ENCODE measurements at places on chromosomes 1 and 21.

DNA sequence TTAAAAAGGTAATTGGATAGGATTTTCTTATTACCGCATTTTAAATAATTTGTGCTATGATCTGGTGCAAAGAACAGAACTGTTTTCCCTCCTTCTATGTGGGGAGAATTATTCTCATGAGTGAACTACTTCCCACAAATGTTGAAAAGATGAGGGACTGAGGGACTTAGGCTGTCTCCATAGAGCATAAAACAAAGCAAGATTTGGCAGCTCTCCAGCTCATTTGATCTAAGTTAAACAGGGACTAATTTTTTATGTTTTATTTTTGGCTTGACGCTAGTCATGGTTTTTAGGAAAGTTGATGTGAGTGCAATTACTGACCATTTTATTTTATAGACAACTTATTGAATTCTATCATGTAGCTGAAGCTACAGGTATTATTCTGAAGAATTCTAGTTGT is 362.3 kb downstream of the HLX start:
- no peak for DNase-seq

DNA sequence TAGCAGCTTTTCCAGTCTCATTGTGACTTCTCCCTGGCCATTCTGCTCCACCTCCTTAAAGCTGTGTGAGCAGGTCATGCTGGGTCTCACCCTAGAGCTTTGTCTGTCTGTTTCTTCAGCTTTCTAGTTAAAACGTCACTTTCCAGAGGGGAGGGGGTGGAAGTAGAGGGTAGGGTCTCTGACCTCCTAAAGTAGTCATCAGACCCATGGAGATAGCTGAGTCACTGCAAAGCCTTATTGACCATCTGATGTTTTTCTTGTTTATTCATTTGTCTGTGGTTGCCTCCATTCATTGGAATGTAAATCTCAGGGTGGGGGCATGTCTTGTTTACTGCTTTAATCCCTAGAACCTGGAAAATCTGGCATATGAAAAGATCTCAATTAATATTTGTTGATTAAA is 52.7 kb downstream of the ELF3 start:
- DNase-seq = no peak

- DNase-seq = peak; percentile 31
These were observed 3.5 kb downstream of the GNAT2 start for GRCh38 chr1:109615879-109616278.

DNA sequence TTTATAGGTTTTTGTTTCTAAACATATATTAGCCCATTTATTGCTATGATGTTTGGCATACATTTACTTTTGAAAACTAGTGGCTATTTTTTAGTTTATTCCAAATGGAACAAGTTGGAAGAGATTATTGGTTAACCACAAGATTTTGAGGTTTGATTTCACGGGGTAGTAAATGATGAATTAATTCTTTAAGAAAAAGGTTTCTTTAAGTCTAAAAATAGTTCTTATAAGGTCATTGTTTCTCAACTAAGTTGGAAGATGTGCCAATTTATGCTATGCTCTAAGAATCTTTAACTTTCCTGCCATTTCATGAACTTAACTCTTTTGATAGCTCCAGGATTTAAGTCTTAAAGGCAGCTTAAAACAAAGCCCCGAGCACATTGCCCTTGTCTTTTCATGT is 183.8 kb downstream of the LMO4 start:
- no peak for DNase-seq

DNA sequence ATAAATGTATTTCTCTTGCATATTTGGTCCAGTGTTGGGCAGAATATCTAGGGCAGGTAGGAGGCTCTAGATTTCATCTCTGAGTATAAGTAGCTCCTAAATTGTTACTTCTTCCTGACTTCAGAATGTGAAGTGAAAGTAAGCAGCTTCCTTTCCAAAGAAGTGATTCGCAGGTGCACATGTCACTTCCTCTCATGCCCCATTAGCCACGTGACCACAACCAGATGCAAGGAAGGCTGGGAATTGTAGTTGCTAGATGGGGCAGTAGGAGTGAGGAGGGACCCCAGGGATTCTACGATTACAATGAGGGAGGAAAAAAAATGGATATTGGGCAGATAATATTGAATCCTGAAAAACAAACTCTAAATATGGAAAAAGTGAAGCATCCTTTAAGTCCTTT is 113.2 kb upstream of the CYYR1 start:
- DNase-seq = peak; percentile 17

- DNase-seq = peak; percentile 18
These were observed 9.6 kb downstream of the KRTAP10-1 start for GRCh38 chr21:44530221-44530902.

DNA sequence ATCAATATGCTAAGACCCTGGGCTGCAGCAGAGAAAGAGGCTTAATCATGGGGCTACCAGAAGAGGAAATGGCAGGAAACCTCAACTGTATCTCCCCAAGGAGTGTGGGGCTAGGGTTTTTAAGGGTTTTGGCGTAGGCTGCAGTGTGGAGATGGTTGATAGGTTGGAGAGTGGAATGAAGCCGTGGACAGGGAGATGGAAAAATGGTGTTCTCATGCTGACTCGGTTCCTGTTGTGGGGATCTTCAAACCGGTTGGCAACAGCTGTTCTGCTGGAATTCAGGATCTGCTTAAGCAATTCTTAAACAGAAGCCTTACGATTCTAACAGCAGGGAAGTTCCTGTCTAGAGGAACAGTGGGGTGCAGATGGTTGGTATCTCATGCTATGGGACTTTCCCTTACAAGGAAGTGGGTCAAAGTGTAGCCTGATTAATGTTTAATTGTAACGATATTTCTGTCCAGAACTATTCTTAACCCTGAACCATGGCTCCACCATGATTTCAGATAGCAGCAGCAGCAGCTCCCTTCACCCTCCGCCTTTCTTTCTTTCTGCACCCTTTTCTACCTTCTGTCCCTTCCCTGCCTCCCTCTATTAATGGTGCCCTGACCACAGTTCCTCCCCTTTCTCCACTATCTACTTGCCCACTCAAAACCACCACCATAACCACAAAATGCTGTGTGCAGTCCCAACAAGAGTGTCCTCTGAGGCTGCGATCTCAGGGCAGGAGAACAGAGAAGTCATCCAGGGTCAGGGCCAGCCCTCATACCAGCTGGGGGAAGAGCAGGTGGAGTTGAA is 30.8 kb downstream of the RSPH1 start:
- no peak for DNase-seq

GRCh38 chr1:26744075-26744959 is 43.4 kb upstream of the PIGV start:
- DNase-seq = peak; percentile 82

DNA sequence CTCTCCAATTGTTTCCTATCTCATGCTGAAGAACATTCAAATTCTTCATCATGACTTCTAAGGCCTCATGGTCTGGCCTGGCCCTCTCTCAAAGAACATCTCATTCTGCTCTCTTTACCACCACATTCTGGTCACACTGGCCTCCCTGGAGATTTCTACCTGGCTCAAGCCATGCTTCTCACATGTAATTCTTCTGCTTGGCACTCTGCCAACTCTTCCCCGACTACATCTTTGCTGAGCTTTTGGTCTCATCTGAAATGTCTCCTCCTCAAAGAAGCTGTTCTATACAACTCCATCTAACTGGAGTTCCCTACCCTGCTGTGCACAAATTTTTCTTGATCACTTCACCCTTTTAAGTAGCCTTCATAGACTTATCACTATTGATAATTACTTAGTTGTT is 1.4 kb upstream of the TBX19 start:
- DNase-seq = no peak

- no peak for DNase-seq
These were observed 1.4 kb upstream of the CA14 start for GRCh38 chr1:150256198-150256553.

- no peak for DNase-seq
These were observed 247.9 kb downstream of the NPHP4 start for GRCh38 chr1:5744341-5744740.

DNA sequence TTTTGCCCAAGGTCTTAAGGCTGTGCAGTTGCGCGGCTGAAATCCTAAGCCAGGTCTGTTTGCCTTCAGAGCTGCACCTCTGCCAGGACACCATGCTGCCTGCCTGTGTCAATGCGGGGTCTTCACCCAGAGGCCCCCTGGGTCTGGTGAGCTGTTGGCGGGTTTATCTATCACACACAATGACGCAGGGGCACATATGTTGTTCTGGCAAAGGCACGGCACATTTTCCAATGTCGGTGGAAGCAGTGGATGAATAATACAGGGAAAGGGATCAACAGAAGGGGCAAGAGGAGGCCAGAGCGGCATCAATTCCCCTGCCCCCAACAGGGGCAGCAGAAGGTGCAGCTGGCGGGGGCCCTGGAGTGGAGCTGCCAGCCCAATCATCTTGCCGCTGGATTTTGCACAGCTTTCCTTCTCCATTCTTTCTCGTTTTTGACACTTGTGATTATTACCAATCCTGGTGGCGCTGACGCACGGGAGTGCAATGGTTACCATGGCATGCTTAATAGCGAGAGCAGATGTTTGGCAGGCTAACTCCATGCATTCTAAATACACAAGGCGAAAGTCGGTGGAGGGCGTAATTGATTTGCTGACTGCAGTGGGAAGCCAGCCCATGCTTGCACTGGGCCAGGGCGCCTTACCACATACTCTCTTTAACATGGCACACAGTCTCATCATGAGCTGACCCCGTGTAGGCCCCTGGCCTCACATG is 45.8 kb upstream of the CYP2J2 start:
- DNase-seq = no peak

DNA sequence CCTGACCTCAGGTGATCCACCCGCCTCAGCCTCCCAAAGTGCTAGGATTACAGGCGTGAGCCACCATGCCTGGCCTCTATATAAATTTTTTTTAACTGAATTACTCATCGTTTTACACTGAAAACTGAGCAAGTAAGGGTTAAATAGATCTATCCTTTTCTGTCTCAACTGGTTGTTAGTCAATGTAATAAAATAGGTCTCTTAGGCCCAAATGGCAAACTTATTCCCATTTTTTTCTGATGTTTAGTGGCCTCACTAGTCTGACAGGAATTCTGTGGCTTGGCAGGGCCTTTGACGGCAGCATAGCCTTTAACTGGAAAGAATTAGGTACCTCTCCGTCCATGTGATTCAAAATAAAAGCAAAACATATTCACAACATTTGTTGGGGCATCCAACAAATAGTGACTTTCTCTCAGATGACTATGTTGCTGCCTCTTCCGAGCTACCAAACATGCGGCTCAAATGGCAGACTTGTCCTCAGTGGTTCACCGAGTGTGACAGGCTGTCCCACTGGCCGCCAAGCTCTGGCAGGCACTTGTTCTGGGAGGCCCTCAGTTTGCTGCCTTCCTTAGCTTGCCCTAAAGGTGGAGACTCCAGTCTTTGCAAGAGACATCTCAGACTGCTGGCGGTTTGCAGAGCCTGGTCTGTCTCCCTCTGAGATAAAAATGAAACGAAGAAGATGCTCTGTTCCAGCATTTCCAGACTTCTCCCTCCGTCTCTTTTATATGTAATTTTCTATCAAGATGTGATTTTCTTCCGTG is 17.4 kb downstream of the ATP1A4 start:
- no peak for DNase-seq

GRCh38 chr1:23169727-23170335 is 1.2 kb upstream of the LUZP1 start:
- DNase-seq = peak; percentile 42

DNA sequence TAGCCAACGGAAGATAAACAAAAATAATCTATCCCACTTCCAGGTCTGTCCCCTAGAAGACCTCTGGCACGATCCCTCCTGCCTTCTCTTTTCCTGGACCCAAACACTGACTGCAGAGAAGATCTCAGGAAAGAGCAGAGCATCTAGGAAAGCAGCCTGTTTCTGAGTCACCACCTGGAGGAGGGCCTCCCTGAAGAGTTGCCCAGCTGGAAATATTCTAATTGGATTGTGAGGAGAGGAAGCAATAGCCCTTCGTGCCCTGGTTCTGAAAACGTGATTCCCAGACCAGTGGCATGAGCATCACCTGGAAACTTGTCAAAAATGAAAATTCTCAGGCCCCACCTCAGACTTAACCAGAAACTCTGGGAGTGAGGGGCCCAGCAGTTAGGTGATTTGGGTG is 411.1 kb downstream of the SETD4 start:
- DNase-seq = no peak

DNA sequence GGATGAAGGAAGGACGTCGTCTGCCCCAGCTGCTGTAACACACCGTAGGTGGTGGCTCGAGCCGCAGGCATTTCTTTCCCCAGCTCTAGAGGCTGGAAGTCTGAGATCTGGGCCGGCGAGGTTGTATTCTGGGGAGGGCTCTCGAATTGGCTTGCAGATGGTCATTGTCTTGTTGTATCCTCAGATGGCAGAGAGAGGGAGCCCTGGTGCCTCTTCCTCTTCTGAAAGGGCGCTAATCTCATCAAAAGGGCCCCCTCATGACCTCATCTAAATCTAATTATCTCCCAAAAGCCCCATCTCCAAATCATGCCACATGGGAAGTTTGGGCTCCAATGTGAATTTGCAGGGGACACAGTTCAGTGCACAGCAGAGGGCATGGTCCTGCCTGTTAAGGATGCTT is 109.0 kb downstream of the SIK1 start:
- DNase-seq = no peak

DNA sequence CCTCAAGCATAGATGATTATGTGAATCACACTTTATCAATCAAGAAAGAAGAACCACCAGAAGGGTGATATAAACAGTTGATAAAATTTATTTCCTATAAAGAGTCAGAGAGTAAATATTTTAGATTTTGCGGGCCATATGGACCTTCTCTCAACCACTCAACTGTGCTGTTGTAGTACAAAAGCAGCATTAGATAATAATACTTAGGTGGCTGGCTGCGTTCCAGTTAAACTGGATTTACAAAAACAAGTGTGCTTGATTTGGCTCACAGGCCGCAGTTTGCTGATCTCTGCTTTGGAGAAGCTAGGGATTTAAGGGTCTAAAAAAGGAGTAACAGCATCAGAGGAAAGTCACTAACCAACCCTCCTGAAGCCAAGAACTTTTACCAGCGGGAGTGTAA is 1406.0 kb downstream of the KCNT2 start:
- no peak for DNase-seq

DNA sequence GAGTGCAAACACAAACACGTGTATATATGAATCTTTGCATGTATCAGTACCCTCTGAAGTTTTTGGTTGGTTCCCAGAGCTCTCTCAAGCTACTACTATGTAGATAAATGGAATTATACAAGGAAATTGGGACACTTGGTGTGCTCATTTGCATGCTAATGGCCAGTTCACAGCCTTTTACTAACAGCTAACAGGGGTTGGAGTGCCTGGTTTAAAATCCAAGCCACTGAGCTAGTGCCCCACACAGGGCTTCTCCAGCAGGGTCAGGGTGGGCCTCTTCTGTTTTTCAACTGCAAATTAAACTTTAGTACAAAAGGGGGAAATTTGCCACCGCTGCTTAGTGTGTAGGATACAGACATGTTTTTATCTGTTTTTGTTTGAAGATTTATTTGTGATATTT is 121.0 kb downstream of the ATP5PO start:
- no peak for DNase-seq

DNA sequence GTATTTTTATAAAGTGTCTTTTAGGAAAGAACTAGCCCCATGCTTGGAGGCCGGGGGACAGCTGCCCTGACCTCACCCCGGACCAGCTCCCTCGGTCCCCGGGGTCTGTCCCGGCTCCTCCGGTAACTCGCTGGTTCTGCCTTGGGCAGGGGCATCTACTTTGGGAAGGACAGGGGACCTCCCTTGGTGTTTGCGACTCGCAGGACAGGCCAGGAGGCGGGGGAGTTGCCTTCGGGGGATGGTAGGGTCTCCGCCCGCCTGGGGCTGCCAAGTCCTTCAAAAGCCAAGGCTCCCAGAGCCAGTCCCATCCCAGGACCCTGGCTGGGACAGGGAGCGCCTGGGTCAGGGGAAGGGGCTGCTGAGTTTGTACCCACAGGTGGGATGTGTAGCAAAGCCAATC is 157.9 kb downstream of the PEX14 start:
- no peak for DNase-seq

GRCh38 chr1:204974327-204974726 is 68.7 kb upstream of the CNTN2 start:
- DNase-seq = no peak

GRCh38 chr1:163144418-163144817 is 58.3 kb downstream of the RGS5 start:
- no peak for DNase-seq
